ENCODE measurements at places on chromosomes 6 and 20.

- DNase-seq = peak; percentile 57
Measured at GRCh38 chr6:84278321-84278998, 51.0 kb upstream of the CEP162 start.

- DNase-seq = peak; percentile 23
Measured at GRCh38 chr6:100462706-100463629, 1.8 kb downstream of the SIM1 start.

DNA sequence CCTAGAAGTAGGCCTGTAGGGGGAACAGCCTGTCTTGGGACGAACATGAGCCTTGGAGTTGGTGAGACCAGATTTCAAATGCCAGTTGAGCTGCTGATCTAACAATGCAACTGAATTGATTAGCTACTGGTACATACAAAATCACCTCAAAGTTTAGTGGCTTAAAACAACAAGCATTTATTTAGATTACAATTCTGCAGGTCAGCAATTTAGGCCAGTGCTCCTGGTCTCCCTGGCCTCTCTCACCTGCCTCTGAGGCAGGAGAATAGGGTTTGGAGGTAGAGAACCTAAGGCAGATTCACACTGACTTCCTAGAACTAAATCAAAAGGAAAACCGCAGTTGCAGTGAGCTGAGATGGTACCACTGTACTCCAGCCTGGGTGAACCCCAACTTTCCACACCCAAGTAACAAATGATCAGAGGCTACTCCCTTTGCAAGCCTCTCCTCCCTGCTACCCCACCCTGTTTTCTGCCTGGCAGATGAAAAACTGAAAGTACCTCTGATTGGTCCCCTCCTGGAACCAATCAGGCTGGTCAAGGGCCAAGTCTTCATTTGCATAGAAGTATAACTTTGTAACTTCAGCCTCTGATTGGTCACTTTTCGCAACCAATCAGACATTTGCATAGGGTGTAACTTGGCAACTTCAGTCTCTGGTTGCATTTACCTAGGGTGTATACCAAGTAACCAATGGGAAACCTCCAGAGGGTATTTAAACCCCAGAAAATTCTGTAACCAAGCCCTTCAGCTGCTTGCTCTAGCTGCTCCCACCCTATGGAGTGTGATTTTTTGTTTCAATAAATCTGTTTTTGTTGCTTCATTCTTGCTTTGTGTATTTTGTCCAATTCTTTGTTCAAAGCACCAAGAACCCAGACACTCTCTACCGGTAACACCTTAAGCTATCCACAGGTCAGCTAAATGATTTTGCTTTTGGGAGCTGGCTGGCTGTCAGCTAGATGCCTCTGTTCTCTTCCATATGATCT, 8.1 kb upstream of the UBR2 start:
- peak; percentile 43 for DNase-seq

DNA sequence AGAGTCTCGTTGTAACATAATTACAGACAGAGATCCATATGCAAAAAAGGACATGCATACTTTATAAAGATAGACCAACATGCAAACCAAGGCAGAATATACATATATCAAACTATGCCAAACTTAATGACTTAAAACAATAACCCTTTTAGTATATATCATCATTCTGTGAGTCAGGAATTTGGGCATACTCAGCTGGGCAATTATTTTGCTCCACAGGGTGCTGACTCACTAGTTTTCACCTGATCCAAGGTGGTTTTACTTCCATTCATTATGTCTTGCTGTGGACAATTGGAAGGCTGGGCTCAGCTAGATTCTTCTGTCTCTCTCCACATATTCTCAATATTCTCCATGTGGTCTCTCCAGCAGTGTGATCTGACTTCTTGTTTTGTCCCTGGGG, 41.2 kb upstream of the RNF146 start:
- no peak for DNase-seq

DNA sequence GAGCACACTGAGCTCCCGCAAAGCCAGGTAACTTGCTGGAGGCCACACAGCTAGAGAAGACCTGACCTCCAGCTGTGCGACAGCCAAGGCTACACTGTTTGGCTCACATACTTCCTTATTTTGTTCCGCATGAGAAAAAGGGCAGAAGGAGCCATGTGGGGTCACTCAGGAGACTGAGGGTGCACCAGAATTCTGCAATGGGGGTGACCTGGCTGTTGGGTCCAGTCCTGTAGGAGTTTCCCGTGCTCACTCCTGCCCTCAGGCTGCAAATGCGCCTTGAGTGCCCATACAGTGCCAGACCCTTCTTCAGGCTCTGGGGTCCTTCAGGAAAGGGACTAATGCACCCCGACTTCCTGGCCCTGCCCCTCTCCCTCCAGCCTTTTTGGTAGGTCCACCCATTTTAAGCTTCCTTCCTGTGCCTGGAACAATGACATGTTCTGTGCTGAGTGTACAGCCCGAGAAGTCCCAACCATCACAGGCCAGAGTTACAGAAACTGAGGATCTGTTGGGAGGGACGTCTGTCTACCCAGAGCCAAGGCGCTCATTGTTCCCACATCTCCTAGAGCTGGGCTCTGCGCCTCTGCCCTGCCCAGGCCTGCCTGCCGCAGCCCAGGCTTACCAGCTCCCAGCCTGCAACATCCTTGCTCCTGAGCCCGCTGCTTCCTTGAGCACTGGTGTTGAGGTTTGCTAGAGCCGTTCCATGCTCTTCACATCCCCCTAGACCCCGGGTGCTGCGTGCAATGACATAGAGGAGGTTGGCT, 33.5 kb upstream of the CD93 start:
- DNase-seq = no peak

DNA sequence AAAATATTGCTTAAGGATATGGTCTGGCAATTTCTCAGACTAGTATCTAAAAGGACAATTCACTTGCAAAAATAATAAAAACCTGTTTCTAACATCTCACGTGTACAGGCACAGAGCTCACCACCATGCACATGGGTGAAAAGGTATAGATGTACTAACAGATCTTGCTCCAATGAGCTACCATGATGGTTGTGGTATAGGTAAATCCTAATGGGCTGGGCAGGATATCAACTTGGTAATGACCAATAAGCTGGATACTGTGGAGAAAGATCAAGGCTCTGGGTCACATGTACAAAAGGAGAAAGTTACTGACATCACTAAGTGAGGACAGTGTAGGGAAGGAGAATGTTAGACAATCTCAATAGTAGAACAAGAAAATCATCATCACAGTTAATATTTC, 111.0 kb upstream of the NUP153 start:
- no peak for DNase-seq

DNA sequence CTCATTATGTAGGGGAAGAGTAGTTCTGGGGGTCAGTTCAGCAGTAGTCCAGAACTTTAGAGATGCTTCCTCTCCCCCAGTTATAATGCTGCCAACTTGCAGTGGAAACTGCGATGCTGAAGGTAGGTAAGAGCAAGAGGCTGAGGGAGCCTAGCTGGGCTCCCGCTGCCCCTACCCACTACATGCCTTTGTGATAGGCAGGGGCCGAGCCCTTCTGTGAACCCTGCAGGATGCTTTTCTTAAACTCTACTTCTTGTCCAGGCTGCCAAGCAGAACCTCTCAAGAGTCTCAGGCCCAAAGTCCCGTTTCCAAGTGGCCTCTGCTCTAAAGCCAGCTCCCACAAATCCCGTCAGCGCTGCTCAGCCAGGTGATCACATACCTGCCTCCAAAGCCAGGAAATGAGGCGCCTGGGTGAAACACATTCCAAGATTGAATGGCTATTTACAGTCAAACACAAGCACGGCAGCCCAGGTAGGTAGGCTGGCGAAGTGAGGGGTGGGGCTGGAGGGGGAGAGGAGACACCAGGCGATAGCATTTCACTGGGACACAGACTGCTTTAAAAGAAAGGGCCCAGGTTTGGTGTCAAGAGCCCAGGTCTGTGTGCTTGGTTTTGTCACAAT, 150.7 kb downstream of the CD24 start:
- DNase-seq = no peak

All from LHCN-M2 (cell line).